ENCODE measurements at places on chromosomes 11 and 22.

DNA sequence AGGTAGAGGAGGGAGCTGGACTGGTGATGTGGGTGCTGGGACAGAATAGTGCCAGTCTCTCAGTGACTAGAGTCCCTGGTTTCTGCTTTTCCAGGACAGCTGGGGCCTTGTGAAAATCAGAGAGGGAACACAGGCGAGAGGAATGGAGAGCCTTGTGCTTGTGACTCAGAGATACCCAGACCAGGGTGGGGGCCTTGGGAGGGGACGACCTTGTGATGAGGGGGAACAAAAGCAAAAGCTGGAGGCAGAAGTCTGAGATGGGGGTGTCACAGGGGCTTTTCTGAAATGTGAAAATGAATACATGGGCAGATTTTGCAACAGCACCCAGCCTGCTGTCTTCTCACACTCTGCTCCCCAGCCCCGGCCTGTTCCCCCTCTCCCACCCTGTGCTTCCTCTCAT is 3.4 kb upstream of the NR1H3 start:
- no peak for DNase-seq

- no peak for DNase-seq
Measured at GRCh38 chr11:103894034-103894433, 142.4 kb upstream of the DDI1 start.

GRCh38 chr11:2752204-2752770 is 52.5 kb upstream of the KCNQ1OT1 start:
- no peak for DNase-seq

- DNase-seq: no peak
Measured at GRCh38 chr11:130099356-130099755, 29.7 kb downstream of the APLP2 start.

DNA sequence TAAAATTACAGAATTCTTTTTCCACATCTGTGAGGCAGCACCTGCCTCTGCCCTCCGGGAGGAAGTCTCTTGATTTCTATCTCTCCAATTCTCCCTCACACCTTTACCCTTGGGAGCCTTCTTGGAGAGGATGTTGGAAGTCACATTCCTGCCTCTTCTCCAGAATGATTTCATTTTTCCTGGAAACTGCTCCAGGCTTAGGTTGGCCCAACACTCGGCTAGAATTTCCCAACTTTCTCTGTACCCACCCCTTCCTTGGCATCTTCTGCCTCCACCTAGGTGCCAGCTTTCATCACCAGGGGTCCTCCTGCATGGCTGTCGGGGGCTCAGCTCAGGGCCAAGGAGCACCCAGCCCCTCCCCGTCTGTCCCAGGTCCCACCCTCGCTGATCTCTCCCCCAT is 43.2 kb downstream of the SLCO2B1 start:
- no peak for DNase-seq

- DNase-seq: no peak
Measured at GRCh38 chr11:36328966-36329673, 33.0 kb downstream of the PRR5L start.

DNA sequence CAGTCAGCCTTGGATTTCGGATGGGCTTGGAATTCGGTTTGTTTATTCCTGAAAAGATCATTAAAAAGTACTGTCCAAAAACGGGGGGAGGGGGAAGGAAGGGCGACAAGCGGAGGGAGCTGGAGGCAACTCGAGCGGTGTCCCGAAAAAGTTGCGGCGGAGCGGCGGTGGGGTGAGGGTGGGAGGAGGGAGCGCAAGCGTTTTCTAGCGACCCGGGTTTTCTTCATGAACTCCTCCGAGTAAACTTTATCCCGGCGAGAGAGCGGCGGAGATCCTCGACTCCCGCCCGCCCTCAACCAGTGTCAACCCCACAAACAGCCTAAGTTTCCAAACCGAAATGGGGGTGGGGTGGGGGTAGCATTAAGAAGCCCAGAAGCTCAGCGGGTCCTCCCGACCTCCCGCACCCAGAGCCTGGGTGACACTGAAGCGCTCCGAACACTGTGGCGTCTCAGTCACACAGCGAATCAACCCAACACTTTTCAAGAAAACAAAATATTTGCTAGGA is 133.0 kb upstream of the C11orf58 start:
- no peak for DNase-seq

- DNase-seq: no peak
Measured at GRCh38 chr11:21631991-21632390, 560.9 kb upstream of the ANO5 start.

DNA sequence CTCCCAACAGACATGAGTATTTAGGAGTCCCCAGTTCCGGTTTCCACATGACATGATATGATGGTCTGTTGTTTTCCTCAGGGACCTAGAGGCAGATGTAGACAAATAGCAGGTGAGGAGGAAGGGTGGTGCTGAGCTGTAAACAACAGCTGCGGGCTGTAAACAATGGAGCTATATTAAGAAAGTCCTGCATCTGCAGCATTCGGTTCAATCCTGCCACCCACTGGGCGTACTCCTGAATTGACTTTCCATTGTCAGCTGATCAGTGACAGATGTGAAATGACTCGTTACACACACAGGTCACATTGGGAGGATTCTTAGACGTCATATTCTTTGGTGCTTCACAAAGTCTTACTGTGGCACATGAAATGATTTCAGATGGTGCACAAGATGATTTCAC is 26.8 kb upstream of the RAG1 start:
- no peak for DNase-seq

GRCh38 chr11:30381879-30382278 is 59.0 kb downstream of the ARL14EP start:
- DNase-seq: no peak

- DNase-seq: no peak
Measured at GRCh38 chr11:20707876-20708275, 38.5 kb downstream of the NELL1 start.

GRCh38 chr11:114346709-114347141 is 50.5 kb downstream of the NNMT start:
- no peak for DNase-seq

DNA sequence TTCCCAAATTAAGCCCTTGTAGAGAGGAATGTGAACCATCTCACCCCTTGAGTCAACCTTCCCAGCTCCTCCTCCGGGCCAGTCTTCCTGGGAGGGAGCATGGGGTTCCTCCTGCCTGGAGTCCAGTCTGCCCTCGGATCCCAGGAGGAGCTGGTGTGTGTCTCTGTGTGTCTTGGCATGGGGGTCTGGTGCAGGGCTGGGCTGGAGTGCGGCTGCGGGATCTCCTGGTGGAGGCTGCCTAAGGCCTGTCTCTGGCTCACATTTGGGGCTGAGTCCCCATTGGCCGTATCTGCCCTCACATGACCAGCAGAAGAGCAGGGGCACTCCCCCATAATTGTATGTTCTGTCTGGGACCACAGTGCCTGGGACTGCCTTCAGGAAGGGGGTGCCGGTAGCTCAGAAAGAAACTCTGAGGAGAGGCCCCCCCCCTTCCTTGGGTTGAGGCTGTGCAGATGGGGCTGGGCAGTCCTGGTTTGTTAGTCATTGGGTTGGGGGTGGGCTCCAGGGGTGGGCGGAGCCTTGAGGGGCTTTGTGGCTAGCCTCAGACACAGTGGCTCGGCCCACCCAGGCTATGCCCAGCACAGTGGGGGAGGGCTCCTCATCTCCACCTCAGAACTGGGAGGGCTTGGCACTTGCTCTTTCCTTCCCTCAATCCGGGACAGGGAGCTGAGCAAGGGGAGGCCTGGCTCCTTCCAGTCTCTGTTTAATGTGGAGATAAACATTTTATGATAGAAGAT is 2.9 kb downstream of the C1QTNF5 start:
- no peak for DNase-seq

DNA sequence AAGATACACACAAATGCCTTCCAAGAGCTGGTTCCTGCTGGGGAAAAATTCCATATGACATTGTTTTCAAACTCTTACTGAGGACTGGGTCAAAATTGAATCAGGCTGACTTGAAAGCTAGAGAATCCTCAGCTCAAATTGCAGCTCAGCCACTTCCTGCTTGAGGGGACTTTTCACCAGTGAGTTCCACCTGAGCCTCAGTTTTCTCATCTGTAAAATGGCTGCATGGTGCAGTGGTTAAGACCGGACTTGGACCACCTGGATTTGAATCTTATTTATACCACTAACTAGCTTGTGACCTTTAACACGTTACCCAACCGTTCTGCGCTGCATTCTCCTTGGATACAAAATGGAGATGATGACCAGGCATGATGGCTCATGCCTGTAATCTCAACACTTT is 69.9 kb upstream of the ASPHD2 start:
- DNase-seq: no peak

GRCh38 chr22:31578171-31578570 is 81.8 kb downstream of the SFI1 start:
- no peak for DNase-seq

- DNase-seq: no peak
Measured at GRCh38 chr11:6323291-6323905, 3.1 kb upstream of the CAVIN3 start.

GRCh38 chr22:30668386-30668710 is 673 bp upstream of the DUSP18 start:
- DNase-seq: no peak

DNA sequence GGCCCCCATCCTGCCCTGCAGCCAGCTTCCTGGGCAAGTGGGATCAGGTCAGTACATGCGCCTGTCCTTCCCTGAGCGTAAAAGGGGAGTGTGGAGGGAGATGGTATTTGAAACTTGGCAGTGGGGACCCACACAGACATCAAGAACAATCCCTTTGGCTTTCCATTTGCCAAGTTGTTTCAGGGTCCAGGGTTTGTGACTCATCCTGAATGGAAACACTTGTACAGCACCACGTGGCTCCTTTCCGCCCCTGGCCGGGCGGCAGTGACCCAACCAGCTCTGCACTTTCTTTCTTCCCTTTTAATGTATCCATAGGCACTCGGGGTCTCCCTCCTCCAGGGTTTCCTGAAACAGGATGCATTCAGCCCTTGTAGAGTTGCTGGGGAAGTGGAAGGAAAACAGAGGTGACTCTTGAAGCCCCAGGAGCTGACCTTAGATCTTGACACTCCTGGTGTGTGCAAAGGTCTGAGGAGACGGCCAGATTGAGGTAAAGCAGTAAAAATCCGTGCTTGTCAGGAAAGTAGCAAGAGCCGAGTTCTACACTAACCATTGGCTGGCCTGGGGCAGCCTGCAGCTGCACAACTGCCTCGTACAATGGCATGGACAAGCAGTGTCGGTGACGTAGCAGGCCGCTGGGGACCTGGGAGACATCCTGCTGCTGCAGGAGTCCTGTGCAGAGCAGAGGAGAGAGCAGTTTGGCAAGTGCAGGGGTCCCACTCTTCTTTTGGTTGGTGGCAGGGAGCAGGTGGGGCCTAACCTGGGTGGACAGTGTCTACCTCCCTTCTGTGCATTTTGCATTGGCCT is 189.8 kb downstream of the SNX19 start:
- no peak for DNase-seq

GRCh38 chr11:94295534-94295933 is 8.8 kb upstream of the IZUMO1R start:
- no peak for DNase-seq

DNA sequence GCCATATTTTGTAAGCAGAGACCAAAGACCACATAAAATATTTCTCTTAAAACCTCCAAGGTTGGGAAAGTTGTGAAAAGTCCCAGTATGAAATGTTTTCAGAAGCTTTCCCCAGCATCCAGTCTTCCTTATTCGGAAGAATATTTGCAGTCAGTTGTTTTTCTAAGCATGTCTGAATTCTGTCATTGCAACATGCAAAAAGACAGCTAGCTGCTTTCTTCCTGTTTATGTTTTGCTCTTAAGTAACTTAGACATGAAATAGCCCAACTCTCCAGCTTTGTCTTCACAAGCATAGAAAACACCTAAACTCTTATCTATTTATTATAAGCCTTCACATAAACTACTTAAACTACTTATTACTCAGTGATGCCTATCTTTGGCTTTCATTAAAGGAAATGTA is 57.9 kb upstream of the MMP13 start:
- no peak for DNase-seq

- DNase-seq: no peak
Measured at GRCh38 chr11:88474655-88475054, 137.1 kb upstream of the CTSC start.

- no peak for DNase-seq
Measured at GRCh38 chr11:125939081-125939521, 6.7 kb upstream of the VSIG10L2 start.

DNA sequence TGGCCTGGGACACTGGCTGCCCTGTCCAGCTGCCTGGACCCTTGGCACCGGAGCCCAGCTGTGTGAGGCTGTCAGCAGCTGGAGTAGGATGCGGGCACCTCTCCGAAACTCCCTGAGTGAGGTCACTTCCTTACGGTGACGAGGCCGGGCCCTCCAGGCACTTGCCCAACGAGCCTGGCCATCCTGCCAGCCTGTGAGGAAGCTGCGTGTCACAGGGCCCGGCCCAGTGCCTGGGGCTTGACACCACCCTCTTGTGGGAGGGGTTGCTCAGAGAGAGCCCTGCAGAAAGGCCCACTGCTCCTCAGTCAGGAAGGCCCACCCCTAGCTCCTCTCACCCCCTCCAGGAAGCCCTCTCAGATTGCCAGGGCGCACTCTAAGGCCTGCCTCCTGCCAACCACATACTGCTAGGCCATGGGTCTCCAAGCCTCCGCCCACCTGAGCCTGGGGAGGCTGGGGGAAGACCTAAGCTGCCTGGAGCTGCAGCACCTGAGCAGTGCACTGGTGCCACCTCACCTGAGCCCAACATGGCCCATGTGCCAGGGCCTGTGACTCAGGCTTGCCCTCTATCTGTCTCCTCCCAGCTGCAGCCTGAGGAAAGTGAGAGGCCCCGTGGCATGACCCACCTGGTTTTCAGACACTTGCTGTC is 4.3 kb upstream of the PHLDA2 start:
- no peak for DNase-seq

DNA sequence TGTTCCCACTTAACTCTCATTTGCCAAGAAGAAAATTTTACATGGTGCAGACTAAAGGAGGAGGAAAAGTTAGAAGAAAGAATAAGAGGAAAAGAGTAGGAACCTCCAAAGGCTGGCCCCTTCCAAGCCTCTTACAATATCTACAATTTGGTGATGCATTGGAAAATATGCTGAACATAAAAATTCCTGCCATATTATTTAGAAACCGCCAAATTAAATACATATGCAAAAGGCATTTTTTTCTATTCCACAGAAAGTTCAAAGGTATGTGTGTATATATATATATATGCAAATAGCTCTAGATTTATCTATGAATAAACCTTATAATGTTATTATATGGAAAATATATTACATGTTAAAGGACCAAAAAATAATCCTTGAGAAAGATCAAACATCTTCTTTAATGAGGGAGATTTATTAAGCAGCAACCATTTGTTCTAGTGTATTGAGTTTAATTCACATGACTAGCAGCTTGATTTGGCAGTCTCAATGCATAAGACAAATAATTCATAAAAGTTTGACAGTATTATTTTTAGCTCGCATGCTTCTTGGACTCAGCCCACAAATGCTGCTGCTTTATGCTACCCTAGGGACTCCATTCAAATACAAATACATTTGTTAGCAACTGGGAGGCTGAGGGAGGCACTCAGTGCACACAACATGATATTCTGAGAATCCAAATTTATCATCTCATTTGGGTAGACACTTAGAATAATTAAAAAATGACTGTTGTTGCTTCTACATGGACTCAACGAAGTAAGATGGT is 184.9 kb downstream of the SBF2 start:
- DNase-seq: no peak

GRCh38 chr22:49632199-49633009 is 195.3 kb downstream of the BRD1 start:
- no peak for DNase-seq
